ENCODE measurements at places on chromosomes 4 and X.

- no peak for DNase-seq
Observed at GRCh38 chrX:23904096-23904495, 3.6 kb downstream of the APOO start.

- DNase-seq = no peak
Observed at GRCh38 chrX:133726642-133727041, 258.8 kb downstream of the GPC3 start.

GRCh38 chrX:112997991-112998390 lies 157.4 kb upstream of the AMOT start:
- DNase-seq = no peak

DNA sequence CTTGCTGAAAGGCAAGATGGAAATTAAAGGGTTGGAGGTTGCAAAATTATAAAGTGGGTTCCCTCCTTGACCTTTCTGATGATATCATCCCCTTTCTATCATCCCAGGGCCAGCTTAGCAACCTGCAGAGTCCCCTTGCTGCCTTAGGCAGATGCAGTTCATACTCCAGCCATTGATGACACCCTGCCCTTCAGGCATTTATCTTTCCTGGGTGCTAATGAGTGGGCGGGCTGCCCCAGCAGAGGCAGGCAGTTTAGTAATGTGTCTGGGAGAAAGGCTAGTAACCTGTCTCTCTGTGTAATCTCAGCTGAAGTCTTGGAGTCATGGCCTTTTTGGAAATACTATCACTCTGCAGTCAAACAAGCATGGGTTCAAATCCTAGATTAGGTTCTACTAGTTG lies 3.8 kb upstream of the FRMPD3 start:
- no peak for DNase-seq

- DNase-seq = peak; percentile 10
Observed at GRCh38 chr4:153916273-153916755, 127.4 kb upstream of the SFRP2 start.

- DNase-seq = no peak
Observed at GRCh38 chrX:4181782-4182407, 468.4 kb upstream of the PRKX start.

DNA sequence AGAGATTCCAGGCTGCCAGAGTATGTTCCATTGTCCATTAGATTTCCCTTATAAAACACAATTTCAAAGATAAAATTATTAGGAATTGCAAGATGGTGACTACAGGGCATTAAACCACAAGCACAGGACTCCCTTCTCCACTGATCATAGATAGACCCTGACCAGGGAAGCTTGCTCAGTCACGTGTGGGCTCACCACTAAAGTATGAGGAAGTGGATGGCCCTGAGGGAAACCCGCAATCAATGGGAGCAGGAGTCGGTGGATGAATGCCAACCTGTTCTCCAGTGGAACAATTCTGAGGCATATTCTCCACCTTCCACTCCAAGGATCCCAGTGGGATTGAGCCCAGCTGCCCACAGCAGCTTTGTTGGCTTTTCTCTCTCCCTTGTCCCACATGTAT lies 515.7 kb downstream of the BCOR start:
- DNase-seq = no peak

- DNase-seq = peak; percentile 69
Observed at GRCh38 chr4:143773998-143774895, 73.8 kb upstream of the FREM3 start.

GRCh38 chrX:136975684-136976470 lies 57.9 kb downstream of the GPR101 start:
- DNase-seq = no peak

GRCh38 chr4:825063-825970 lies 612 bp downstream of the CPLX1 start:
- peak; percentile 43 for DNase-seq

DNA sequence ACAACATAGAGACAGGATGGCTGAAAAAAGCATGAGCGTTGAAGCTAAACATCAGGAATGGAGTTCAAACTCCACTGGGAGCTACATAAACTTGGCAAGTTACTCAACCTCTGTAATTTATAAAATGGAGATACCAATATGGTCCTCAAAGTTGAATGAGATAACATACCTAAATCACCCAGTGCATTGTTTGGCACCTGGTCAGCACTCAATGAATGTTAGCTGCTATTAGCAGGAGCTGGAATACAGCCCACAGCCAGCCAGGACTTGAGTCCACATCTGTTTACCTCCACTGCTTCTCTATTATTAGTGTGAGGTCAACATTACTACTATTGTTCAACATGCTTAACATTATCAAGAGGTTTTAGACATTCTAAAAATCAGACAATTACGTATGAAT lies 97.9 kb downstream of the NR3C2 start:
- DNase-seq = no peak

DNA sequence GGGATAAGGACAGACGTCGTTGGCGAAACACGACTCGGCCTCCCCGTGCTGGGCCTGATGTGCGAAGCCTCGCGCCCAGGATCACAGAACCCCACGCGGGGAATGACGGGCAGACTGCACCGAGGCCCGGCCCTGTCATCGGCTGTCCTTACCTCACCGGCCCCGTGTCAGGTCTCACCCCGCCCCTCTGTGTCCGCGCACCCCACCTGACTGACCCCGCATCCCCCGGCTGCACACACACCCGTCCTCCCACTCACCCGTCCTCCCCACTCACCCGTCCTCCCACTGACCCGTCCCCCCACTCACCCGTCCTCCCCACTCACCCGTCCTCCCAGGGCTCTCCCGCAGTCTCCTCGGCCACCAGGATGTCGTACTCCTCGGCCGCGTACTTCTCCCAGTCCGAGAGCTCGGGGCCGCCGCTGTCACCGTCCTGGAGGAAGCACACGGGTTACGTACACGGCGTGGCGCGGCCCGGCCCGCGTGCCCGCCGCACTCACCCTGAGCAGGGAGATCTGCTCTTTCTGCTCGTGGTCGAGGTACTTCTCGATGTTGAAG lies 19.8 kb upstream of the GTPBP6 start:
- DNase-seq = no peak

DNA sequence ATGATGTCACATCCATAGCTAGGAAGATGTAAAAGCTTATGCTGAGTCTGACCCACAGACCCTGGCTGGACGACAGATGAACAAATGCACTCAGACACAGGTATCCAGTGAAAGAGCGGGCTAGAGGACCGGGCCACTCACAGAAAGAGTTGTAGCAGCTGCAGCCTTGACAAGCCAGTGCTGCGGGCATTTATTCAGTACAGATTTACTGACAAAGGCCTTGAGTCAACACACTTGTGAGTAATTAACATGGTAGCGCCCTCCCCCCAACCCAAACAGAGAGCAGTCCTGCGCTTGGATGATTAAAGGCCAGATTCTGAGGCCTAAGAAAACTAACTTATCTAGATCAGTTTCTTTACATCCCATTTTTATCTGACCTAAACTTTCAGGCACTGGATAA lies 244.6 kb downstream of the SPANXN4 start:
- DNase-seq = no peak

DNA sequence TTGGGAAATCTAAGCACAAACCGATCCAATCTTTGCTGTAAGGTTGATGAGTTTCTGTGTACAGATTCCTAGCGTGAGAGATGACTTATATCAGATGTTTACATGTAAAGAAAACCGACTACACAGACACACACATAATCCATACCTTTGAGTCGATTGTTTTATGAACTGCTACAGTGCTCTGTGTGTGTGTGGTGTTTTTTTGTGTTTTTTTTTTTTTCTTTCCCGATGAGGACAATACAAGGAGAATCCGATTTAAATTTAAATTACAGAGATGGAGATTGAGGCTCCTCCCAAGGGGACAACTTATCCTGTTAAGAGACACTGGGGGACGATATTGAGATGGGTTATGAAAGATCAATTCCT lies 461 bp upstream of the SLC9A6 start:
- peak; percentile 39 for DNase-seq

DNA sequence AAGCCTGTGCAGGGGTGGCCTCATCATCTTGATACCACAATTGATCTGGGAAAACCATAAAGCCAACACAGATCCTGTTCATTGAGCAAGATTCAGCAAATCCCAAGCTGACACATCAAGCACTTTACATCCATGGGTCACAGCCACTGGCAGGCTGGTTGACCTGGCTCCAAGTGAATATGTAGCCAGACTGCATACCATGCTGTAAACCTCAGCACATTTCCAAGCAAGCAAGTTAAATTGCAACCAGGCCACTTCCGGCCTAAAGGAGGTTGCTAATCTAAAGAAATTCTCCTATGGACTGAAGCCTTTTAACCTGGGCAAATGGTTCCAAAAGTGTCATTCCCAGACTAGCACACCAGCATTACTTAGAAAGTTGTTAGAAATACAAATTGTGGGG lies 54.4 kb upstream of the USP26 start:
- DNase-seq = peak; percentile 14

GRCh38 chrX:102808336-102808735 lies 87.8 kb downstream of the GPRASP3 start:
- peak; percentile 36 for DNase-seq

DNA sequence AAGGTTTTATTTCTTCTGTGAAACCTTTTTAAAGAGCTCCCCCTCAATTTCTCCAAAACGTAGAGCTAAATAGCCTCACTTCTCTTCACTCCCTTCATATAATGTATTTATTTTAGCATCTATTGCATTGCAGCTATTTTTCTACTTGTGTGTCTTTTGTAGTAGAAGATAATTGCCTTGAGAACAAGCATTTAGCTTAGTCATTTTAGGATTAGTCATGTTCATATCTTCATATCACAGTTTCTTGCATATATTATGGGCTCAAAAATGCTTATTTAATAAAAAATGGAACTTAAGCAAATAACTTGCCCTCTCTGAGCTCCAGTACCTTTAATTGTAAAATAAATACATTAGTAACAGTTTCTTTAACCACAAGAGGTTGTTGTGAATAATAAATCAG lies 72.1 kb upstream of the SPANXC start:
- no peak for DNase-seq

GRCh38 chr4:102163404-102164140 lies 181.7 kb downstream of the SLC39A8 start:
- no peak for DNase-seq

DNA sequence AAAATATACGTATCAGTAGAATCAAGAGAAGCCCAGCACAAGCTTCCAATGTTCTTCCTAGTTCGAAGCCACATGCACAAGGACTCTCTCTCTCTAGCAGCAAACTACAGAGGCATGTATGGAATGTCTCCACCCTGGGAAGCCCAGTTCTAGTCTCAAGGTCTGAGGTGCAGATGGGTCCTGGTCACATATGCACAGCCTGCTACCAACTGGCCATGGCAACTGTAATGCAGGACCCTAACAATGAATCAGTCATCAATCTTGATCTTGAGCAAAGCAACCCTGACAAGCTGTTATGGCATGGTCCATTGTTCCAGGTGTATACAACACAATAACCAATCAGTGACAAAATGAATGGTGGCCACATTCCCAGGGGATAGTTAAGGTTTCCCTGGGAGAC lies 55.8 kb downstream of the MBNL3 start:
- DNase-seq = no peak

DNA sequence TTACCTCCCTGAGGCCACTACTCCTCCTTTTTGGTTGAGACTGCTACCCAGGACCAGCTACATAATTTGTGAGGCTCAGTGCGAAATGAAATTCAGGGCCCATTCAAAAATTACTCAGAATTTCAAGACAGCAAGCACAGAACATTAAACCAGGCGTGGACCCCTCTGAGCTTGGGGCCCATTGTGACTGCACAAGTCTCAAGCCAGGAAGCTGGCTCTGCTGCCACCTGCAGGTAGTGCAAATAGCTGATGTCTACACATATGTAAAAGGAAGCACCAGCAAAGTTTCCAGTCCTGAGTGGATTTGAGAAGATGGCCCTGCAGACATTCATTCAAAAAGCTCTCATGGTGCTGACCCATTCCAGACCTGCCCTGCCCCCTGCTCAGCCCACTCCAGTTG lies 213.4 kb upstream of the LNX1 start:
- DNase-seq = peak; percentile 20

- DNase-seq = no peak
Observed at GRCh38 chr4:174582463-174582862, 60.2 kb upstream of the HPGD start.

- DNase-seq = peak; percentile 64
Observed at GRCh38 chr4:87853108-87853507, 20.3 kb downstream of the MEPE start.

DNA sequence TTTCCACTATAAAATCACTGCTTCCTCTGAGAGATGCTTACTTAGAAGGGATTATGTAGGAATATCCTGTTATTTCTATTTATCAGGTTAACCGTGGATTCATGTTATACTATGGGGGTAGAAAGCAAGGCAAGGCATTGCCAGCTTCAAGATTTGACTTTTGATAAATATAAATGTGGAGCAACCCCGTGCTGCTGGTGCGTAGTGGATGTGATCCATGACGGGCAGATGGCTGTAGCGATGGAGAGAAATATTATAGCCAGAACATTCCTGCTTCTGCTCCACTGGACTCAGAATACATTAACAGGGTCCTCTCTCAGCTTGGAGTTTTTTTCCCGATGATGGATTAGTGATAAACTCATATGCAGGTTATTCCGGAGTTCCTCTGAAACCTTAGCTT lies 157.6 kb downstream of the TENM3 start:
- no peak for DNase-seq

DNA sequence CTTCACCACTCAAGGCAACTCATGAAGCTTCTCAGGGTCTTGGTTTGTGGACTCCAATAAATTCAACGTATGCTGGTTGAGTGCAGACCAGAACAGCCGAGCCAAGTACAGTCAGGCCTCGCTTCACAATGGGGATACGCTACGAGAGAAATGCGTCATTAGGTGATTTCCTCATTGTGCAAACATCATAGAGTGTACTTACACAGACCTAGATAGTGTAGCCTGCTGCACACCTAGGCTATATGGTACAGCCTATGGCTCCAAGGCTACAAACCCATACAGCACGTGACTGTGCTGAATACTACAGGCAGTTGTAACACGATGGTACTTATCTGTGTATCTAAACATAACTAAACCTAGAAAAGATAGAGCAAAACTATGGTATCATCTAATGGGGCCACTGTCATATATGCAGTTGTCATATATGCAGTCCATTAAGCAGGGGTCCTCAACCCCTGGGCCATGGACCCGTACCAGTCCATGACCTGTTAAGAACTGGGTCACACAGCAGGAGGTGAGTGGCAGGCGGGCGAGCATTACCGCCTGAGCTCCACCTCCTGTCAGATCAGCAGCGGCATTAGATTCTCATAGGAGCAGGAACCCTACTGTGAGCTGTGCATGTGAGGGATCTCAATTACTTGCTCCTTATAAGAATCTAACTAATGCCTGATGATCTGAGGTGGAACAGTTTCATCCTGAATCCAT lies 31.5 kb downstream of the RTL5 start:
- no peak for DNase-seq

DNA sequence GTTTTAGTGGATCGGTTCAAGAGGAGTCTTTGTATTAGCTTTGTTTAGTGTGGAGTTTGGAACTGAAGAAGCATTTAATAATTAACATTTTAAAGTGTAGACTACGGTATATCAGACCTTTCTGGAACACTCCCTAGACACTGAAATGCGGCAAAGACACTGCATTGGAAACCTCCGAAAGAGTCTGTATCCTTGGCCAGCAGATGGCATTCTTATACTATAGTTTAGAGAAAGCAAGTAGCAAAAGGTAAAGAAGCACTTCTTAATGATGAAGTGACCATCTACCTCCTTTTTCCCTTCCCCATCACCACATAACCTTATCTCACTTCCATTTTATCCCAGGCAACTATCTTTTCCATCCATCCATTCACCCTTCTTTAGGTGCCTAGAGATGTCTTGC lies 7.6 kb downstream of the FABP2 start:
- peak; percentile 70 for DNase-seq
